ENCODE measurements at places on chromosomes 7 and 10.

- DNase-seq = no peak
Measured at GRCh38 chr10:117754770-117755658, 212.5 kb downstream of the EMX2 start.

GRCh38 chr7:43475983-43476382 is 106.9 kb upstream of the STK17A start:
- no peak for DNase-seq

GRCh38 chr10:114825513-114826253 is 4.1 kb downstream of the FHIP2A start:
- no peak for DNase-seq

DNA sequence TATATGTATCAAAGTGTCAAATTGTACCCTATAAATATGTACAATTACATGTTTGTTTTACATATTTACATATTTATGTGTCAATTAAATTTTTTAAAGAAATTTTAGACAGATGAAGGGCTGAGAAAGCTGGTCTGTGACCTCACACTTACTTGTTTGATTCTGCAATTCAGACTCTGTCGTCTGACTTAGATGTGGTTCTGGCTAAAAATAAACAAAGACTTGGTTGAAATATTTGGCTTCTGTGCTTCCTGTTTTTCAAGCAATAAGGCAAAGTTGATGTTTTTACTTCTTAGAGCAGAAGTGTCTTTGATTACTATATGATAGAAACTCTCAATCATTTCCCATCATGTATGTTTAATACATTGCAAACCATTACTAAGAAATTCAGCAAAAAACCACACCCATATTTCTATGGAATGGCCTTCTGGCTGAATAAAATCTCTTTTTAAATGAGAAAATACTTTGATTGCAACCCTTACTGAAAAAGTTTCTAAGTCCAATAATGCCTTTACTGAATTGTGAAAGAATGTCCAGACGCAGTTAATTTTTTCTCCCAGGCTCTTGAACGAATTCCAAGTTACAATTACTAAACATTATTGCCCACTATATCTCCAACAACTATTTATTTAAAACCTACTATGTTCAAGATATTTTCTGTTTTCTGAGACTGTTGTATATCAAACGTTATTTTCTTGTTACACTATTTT is 59.5 kb upstream of the PRKG1 start:
- DNase-seq = no peak

- DNase-seq = no peak
Measured at GRCh38 chr10:29252811-29253689, 35.8 kb upstream of the LYZL1 start.

DNA sequence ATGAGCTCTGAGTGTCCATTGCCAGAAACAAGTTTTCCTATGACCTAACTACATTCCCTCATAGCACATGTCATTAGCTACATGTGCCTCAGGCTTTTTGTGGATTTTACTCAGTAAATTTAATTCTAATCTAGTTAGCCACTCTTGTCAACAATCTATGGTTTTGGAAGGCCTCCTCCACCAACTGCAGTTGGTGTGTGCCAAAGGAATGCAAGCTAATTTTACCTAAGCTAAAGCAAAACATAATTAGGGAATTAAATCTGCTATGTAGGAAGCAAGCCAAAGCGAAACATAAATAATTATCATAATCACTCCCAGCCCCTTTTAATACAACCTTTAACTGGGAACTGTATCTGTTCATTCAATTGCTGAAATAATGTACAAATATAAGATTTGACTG is 3.5 kb upstream of the CTTNBP2 start:
- DNase-seq = no peak

DNA sequence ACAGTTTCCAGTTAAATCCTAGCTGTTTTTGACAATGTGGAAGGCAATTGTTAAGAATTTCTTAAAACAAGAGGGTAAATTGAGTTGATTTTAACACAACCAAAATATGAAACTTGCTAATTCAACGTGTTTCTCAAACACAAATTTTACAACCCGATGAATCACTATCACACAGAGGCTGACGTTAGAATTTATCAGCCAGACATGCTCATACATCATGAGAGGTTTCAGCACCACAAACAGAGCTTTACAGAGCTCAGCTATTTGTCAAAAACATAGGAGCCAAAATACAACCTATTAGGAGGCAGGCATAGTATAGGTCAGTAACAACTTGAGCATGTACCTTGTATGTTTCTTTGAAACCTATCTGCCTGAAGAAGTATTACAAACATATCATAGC is 36.1 kb downstream of the LRRN3 start:
- no peak for DNase-seq

DNA sequence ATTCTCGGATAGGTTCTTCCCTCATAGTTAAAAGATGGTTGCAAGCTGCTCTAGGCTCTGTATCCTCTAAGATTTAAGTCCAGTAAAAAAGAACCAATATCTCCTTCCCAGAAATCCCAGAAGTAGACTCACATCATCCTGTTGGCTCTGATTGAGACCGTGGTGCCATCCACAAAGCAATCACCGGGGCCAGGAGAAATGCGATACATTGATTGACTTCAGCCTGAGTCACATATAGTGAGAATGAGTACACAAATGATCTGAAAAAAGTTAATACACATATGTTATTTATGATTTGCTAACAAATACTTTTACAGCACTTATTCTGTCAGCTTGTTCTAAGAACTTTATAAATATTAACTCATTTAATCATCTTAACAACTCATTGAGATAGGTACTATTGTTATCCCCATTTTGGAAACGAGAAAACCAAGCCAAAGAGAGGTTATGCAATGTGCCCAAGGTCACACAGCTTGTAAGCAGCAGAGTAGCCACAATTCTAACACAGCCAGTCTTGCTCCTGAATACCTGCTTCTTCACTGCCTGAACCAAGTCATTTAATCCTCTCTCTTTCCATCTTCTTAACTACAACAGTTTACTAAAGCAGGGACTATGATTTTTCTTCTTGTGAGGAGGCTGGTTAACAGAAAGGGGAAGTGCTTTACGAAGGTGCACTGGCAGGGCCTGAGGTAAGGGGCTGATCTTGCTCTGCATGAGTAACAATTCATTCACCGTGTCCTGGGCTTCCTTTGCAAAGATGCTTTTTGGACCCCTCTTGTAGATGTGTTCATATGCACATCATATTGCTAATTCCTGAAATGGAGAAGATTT is 177.0 kb downstream of the REEP3 start:
- DNase-seq = no peak

DNA sequence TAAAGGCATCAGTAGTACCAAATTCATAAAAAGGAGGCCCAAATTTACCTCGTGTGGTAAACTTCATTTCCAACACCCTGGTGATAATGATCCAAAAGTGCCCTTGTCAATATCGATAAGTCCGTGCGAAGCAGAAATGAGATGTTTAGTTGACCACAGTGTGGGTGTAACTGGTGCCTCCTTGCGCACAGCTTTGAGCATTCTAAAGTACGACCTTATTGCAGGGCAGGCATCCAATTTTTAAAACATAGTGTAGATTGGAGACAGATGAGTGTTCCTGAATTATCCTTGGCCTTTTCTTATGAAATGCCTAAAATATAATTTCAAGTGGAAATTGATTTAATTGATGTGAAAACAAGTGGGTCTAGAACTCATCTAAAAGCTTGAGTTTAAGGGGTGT is 248.4 kb downstream of the TRIL start:
- no peak for DNase-seq

DNA sequence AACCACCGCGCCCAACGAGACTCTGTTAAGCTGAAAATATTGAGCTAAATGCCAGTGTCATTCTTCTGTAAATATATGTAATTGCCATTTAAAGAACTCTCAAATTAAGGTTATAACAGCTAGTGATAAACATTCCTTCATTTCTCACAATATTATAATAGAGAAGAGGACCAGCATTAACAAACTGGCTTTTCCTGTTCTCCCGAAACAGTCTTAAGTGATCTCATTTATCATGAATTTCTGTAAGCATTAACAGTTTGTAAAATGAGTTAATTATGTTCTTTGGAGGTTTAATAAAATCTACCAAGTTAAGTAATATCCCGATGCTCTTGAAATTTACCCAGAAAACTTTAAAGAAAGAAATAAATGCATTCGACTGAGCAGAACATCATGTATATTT is 352.8 kb downstream of the KCNMA1 start:
- no peak for DNase-seq

- peak; percentile 57 for DNase-seq
Measured at GRCh38 chr10:12214763-12215218, 18.8 kb downstream of the CDC123 start.

- DNase-seq = no peak
Measured at GRCh38 chr10:31871266-31872065, 57.2 kb downstream of the ARHGAP12 start.

DNA sequence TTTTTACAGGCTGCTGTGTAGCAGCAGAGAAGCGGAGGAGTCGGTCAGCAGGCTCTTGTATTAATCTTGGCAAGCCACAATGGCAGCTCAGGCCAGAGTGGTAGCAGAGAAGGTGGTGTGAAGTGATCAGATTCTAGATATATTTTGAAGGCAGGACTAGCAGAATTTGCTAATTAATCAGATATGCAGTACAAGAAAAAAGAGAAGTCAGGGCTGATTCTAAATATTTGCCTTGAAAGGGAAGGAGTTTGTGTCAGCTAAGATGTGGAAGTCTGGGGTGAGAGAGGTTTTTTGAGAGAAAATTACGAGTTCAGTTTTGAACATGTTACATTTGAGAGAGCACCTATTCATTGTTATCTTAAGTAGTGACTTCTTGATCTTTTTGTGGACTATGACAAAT is 176.3 kb downstream of the WNT2 start:
- DNase-seq = no peak
